ENCODE measurements at places on chromosomes 12 and 14.

DNA sequence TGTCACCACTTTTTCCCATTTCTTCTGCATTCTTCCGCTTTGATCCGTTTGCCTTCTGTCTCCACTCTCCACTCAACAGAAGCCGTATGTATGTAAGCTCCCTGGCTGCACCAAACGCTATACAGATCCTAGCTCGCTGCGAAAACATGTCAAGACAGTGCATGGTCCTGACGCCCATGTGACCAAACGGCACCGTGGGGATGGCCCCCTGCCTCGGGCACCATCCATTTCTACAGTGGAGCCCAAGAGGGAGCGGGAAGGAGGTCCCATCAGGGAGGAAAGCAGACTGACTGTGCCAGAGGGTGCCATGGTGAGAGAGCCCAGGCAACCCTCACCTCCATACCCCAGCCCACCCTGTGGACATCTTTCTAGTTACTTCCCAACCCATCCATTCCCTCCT, 8.3 kb downstream of the GLI1 start:
- DNase-seq: no peak

- no peak for DNase-seq
Measured at GRCh38 chr14:96508900-96509299, 6.7 kb downstream of the PAPOLA start.

DNA sequence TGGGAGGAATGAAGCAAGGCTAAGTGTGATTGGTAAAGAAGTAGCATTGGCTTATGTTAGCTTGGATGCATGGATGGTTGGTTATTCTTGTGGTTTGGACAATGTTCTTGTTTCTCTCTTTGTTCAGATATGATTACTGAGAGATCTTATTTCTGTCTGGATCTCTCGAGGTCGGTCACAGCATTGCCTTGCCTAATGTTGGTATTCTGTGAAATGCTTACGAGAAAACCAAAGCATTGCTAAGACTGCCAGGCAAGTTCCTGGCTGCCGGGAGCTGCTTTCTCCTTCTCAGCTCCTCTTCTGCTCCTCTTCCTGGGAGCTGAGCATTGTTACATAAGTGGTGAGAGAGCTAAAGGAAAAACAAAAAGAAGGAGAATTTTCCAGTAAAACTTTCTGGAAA, 7.4 kb upstream of the RND1 start:
- DNase-seq: no peak

- no peak for DNase-seq
Measured at GRCh38 chr12:27015730-27016076, 1.5 kb upstream of the TM7SF3 start.

DNA sequence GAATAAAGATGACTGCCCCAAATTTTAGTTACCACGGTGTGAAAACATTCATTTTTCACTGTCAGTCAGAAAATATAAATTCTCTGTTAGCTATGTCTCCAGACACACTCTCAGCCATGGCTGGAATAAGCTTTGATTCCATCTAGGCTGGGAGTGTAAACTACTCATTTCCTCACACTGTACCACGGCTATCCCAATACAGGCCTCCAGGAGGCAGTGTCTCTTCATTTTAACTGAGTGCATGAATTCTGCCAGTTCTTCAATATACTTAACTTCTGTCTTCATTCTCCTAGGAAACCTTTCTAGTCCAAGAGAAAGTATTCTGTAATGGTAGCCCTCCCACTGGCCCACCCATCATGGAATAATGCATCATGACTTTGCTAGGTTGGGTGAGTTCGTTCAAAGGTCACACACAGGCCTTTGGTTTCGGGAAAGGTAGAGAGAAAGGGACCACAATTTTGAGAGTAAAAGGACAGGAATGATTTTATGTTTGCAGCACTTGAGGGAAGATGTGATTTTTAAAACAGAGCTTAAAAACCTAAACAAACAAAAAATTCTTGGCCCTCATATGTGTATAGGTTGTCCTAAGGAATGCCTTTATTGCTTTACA, 381.1 kb downstream of the SEC23A start:
- peak; percentile 4 for DNase-seq

GRCh38 chr14:54893151-54893760, 9.4 kb downstream of the GCH1 start:
- DNase-seq: no peak
